ENCODE measurements at places on chromosomes 7 and 10. TPM values are rescaled to one million over a fixed set of nuclear protein-coding genes. Genes with fewer than 3 reads are reported as not detected.

GTF2IRD1 gene
- polyA plus RNA-seq = 65.9 TPM

INMT gene
- 1.1 TPM for polyA plus RNA-seq

SLC18A2 gene
- polyA plus RNA-seq = 1.00 TPM

CDNF gene
- polyA plus RNA-seq = 3.6 TPM

UCMA gene
- not detected for polyA plus RNA-seq

GRCh38 chr7:34117573-34117972, 212.2 kb downstream of the BMPER start:
- DNase-seq = no peak

DNA sequence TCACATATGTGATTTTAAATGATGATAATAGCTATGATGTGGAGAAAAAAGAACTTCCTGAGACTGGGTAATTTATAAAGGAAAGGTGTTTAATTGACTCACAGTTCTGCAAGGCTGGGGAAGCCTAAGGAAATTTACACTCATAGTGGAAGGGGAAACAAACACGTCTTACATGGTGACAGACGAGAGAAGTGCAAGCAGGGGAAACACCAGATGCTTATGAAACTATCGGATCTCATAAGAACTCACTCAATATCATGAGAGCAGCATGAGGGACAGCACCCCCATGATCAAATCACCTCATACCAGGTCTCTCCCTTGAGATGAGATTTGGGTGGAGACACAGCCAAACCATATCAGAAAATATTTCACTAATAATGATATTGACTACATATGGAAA, 4.1 kb upstream of the LIPN start:
- DNase-seq = no peak
